ENCODE measurements at places on chromosomes 7 and 10.
A peak's percentile ranks its signal among the peaks of the same experiment; 100 is the strongest.

DNA sequence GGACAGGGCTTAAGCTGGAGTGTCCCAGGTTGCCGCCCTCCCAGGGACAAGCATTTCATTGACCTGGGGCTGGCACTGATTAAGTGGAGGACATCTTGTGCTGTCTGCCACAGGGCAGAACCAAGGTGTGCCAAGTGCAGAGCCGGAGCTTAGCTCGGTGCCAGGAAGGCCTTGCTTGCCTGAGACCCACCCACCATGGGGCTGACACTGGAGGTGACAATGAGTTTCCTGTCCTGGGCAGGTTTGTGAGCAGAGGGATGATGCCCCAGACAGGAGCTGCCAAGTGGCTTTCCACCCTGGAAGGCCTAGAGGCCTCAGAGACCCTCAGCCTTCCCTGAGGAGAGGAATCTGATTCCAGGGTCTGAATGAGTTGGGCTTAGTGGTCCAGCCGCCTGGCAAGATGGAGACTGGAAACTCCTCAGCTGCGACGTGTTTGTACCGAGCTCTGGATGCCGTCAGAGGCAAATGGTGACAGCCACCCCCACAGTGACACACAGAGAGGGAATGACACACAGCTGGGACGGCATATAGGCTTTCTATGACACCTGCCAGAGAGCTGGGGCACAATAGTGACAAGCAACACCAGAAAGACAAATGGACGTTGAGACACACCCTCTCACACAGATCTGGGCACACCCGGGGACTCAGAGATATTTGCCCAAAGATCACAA is 2.6 kb downstream of the ADCYAP1R1 start:
- DNase-seq = no peak

GRCh38 chr7:127881564-127881963 is 149.7 kb downstream of the LRRC4 start:
- no peak for DNase-seq

DNA sequence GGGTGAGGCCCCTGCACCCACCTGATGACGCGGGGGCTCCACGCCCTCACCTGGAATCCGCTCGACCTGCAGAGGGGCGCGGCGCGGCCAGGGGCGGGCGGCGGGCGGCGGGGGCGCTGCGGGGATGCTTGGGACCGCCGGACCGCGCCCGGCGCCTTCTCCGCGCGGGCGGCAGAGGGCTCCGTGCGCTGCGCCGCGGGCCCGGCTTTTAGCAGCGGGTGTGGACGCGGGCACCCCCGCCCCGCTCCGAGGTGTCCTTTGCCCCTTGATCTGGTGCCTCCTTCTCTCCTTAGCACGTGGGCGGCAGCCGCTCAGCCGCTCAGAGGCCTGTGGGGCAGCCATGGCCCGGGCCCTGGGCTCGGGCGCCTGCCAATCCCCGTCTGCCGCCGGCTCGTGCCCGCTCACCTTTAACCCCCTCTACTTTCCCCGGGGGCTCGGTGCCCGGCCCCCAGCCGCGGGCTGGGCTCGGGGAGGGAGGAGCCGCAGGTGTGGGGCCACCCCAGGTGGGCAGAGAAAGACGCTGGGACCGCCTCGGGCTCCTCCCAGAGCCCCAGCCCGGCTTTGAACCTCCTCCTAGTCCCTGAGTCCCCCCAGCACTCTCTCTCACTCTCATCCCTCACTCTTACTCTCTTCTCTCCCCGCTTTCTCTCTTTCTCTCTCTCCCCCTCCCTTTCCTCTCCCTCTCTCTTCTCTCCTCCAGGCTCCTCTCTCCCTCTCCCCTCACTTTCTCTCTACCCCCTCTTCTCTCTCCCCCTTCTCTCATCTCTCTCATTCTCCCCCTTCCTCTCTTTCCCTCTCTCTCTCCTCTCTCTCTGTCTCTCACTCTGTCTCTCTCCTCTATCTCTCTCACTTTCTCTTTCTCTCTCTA is 19.7 kb upstream of the VPS37D start:
- peak; percentile 63 for DNase-seq

GRCh38 chr7:105187302-105188169 is 173.5 kb downstream of the KMT2E start:
- no peak for DNase-seq

DNA sequence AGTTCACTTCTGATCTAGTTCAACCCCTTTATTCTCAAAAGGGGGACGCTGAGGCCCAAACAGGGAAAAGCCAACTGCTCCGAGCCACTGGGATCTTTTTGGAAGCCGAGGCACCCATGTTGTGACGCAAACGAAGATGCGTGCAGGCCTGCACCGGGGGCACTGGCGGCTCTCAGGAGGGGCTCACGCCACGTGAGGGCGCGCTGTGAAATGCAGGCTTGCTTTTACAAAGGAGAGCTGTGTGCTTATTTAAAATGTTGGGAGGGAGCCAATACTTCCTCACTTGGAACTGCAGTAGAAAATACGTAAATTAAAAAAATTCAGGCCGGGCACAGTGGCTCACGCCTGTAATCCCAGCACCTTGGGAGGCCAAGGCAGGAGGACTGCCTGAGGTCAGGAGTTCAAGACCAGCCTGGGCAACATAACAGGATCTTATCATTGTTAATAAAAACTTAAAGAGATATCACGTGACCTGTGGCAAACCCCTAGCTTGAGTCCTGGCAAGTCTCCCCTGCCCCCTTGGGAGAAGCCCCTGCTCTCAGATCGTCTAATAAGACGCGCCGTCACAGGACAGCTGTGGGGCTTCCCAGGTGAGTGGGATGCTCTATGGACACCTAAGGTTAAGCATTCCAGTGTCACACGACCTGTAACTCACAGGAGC is 16.3 kb downstream of the BRI3 start:
- DNase-seq = no peak

DNA sequence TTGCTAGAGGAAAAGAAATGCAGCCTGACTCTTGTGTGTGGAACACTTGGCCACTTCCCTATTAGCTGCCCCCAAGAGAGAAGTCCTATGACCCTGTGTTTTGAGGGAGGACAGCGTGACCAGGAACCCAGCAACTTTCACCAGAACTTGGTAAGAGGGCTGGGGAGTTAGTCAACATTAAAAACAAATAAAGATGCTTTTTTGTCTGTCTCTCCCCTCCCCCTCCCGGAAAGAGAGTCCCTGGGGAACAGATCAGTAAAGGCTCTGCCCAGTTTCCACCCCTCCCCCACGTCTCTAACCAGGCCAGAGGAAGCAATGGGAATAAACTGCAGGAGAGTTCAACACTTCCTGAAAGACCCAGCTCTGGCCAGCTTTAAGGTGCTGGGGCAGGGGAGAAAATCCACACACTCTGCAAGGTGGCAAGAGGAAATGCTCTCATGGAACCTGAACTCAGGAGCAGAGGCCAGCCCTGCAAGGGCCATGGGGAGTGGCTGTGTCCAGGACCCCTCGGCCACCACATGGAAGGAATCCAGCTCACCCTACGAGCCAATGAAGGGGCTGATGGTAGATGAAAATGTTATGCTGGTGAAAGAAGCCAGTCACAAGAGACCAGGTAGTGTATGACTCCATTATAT is 21.5 kb downstream of the SH3PXD2A start:
- peak; percentile 64 for DNase-seq

DNA sequence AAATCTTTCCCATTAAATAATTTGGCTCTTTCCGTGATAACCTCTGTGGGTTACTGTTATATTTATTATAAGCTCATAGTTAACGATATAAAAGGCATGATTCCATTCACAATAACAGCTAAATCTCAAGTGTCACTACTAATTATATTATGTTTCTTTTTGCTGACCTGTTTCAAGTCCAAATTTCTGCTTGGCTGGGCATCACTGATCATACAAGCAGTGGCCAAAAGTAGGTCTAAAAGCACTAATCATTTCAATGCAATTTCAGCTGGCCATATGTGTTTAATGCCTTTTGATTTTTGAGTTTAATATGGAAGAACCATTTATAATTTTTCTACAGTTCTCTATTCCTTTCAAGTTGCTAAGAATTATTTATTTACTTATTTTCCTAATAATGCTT is 110.7 kb downstream of the SEMA3A start:
- DNase-seq = no peak

- no peak for DNase-seq
Measured at GRCh38 chr7:106423111-106423510, 138.3 kb upstream of the NAMPT start.

- DNase-seq = no peak
Measured at GRCh38 chr7:47635091-47636080, 53.5 kb upstream of the TNS3 start.

DNA sequence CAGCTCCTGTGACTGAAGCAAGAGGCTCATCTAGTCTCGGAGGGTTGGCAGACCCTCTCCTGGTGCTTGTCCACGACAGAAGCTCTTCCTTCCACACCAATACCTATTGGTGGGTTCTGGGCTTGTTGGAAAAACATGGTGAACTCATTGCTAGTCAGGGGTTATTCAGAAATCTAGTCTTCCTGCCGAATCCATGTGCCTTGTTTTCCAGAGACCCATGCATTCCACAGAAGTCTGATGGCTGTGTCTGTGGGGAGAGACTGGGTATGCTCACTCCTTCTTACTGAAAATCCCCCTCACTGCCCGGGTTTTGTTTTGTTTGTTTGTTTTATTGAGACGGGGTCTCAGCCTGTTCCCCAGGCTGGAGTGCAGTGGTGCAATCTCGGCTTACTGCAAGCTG is 138.3 kb downstream of the DNAJB6 start:
- no peak for DNase-seq

DNA sequence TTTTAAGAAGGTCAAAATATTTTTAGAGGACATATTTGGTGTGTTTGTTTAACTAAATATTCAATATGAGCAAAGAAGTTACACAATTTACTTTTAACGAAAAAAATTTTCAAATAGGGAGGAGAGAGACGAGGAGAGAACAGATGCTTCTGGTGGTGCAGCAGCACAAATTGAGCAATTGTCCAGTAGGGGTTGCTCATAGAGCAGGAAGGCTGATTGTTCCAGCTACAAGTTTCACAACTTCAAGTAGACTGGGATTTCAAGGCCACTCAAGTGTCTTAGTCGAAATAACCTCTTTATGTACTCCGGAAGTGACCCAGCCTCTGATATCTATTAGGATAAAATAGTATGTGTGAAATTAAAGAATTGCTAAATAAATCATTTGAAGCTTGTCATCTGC is 197.9 kb downstream of the HDAC9 start:
- DNase-seq = peak; percentile 48

DNA sequence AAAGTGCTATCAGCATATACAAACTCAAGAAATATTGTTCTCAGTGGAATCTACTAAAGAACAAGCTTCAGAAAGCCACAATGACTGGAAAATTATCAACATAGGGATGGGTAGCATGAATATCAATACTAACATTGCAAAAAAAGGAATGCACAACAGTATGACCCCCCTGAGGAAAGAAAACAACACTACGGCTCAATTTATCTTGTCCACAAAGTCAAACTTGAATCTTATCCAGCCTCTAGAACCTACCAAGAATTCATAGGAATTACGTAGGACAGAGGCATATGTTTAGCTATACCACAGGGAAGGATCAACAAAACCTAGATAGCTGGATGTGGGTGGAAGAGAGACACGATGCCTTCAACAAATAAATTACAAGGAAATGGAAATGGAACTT is 54.6 kb downstream of the AGMO start:
- DNase-seq = no peak

- peak; percentile 69 for DNase-seq
Measured at GRCh38 chr10:110471566-110472139, 26.1 kb upstream of the DUSP5 start.

DNA sequence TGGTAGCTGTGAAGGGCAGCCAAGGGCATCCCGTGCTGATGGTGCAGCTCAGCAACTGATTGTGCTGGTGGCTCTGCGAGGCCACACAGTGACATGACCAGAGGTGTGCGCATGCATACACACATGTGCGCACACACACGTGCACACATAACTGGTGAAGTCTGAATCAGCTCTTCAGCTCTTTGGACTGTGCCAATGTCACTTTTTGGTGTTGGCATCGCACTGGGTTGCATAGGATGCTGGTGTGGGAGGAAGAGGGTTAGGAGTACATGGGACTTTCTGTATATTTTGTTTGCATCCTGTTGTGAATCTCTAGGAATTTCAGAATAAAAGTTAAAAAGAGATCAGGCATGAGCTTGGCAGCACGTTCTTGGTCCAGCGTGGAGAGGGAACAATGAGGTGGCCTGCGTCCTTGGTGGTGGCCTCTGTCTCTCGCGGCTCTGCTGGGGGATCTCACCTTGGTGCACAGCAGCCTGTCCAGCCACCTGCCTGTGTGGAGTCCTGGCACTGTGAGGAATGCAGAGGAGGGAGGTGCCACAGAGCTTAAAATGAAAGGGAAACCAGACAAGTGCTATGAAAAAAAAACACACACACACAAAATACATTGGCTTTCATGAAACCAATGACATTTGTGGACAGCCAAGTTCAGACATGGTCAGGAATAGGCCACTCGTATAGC is 124.0 kb downstream of the TRRAP start:
- DNase-seq = no peak

DNA sequence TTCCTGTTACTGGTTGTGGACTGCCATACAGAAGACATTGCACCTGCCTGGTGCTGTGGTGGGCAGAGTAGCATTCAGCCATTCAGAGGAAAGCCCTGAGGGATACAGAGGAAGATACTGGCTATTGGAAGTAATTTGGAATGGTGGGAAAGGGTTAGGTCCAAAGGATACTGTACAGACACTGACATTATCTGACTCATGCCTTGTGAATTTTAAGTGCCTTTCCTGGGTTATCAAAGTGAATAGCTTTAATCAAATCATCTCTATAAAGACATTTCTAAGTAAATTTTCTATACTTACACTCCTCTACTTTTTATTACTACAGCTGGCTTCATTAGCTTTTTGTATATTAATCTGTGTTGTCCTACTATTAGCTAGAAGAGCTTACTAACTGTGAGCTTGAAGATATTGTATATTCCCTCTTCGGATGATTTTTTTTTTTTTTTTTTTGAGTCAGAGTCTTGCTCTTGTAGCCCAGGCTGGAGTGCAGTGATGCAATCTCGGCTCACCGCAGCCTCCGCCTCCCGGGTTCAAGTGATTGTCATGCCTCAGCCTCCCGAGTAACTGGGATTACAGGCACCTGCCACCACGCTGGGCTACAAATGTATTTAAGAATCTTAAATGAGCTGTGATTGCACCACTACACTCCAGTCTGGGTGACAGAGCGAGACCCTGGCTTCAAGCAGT is 186.5 kb downstream of the ADK start:
- no peak for DNase-seq

- no peak for DNase-seq
Measured at GRCh38 chr10:125073996-125074395, 86.4 kb downstream of the CTBP2 start.
